Naive thymus-derived CD8-positive, alpha-beta T cell (primary cell): ENCODE measurements at places on chromosomes 7 and 10.

DNA sequence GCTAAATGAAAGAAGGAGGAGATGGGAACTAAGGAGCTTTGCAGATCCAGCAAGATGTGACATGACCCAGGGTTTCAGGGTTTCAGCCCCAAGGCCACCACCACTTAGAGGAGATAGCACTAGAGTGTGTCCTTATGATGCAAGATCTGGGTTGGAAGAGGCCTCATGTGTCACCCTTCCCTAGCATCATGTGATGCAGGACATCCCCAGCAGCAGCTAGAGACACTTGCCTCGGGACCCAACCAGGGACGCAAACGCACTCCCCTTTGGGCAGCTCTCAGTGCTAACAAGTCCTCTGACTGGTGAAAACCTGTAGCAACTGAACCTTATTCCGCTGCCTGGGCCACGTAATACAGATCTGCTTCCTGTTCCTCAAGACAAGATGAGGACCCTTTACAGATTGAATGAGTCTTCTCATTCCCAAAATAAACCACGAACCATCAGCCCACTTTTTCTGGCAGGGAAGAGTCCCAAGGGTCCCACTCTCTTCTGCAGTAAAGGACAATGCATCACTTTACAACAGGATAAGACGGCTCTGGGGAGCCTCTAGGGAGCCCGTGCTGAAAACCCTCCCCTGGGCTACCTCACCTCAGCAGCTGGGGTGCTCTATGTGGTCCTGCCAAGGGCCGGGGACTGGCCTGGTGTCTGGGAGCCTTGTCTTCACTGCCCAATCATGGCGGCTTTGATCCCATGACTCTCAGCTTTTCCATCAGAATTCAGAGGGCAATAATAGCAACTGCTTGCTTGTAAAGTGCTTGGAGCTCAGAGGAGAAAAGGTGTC is 44.8 kb upstream of the GDF10 start:
- DNase-seq, result no peak

GRCh38 chr10:88896372-88896993 is 16.4 kb downstream of the STAMBPL1 start:
- no peak for DNase-seq

GRCh38 chr10:70458329-70459060 is 17.0 kb upstream of the NODAL start:
- DNase-seq, result no peak

GRCh38 chr10:98097616-98098015 is 36.8 kb upstream of the R3HCC1L start:
- no peak for DNase-seq

DNA sequence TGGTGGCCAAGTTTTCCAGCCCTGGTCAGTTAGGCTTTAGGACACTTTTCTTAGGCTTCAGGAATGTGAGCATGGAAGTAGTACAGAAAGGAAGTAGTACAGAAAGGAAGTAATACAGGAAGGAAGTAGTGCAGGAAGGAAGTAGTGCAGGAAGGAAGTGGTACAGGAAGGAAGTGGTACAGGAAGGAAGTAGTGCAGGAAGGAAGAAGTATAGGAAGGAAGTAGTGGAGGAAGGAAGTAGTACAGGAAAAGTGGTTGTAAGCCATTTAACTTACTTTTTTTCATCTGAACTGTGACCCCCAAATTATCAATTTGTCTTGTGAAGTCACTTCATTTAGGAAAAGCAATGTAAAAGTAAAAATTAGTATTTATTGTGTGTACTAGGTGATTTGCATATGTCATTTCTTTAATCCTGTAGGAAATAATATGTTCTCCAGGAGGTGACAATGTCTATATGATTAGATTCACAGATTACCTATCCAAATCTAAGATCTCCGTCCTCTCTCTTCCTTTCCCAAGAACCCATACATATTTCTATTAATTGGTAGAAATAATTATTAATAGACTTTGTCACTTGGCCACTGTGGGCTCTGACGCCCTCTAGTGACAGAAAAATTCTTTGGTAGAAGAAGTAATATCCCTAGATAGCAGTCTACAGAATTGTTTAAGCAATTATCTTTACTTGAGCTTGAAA is 3.9 kb upstream of the FAS start:
- no peak for DNase-seq

- no peak for DNase-seq
These were observed 91.5 kb downstream of the LYZL2 start for GRCh38 chr10:30538086-30538485.

DNA sequence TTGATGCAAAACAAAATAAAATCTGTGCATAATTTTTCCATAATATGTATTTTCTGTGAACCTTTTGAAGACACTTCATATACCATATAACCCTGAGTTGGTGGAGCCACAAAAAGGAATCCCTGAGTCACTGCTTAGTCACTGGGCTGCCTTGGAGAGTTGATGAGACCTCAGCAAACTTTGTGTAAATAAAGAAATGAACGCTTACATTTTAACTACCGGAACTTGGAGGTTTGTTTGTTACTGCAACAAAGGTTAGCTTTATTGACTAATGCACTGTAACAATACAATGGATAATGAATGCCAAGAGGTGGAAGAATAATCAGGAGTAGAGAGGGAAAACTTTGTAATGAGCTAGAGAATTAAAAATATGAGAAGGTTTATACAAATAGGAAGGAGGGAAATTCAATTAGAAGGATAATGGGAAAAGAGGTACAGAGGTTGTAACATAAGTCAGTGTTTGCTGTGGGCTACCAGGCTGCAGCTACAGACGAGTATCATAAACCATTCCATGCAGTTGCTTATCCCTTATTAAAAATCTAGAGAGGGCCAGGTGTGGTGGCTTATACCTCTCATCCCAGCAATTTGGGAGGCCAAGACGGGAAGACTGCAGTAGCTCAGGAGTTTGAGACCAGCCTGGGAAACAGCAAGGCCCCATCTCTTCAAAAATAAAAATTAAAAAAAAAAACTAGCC is 1042.1 kb downstream of the TYW1 start:
- no peak for DNase-seq

GRCh38 chr7:50826371-50827172 is 43.9 kb upstream of the GRB10 start:
- DNase-seq, result no peak

DNA sequence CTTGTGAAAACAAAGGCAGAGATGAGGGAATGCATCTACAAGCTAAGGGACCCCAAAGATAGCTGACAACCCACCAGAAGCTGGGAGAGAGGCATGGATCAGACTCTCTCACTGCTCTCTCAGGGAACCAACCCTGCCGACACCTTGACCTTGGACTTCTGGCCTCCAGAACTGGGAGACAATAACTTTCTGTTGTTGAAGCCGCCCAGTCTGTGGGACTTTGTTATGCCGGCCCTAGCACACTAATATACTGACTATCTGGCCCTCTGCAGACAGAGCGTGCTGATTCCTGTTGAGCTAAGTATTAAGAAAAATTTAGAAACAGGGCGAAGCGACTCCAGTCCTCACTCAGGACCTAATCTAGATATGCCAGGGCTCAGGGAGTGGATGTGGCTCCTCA is 144.3 kb upstream of the TCF7L2 start:
- no peak for DNase-seq

DNA sequence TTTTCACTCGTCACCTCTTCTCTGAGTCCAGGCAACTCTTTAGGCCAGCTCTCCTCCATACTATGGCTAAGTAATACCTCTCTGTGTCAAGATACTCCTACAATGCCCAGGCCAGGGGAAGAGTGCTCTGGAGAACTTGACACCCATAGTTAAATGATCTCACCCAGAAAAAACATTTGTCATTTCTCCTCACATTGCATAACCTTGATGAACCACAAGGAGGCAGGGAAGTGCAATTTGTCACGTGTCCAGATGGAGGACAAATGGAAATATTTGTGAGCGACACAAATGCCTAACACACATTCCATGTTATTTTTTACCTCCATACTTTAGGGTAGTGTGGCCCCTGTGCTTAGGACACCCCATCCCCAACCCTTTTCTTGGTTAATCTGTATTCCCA is 78.3 kb downstream of the HTR7 start:
- DNase-seq, result no peak

DNA sequence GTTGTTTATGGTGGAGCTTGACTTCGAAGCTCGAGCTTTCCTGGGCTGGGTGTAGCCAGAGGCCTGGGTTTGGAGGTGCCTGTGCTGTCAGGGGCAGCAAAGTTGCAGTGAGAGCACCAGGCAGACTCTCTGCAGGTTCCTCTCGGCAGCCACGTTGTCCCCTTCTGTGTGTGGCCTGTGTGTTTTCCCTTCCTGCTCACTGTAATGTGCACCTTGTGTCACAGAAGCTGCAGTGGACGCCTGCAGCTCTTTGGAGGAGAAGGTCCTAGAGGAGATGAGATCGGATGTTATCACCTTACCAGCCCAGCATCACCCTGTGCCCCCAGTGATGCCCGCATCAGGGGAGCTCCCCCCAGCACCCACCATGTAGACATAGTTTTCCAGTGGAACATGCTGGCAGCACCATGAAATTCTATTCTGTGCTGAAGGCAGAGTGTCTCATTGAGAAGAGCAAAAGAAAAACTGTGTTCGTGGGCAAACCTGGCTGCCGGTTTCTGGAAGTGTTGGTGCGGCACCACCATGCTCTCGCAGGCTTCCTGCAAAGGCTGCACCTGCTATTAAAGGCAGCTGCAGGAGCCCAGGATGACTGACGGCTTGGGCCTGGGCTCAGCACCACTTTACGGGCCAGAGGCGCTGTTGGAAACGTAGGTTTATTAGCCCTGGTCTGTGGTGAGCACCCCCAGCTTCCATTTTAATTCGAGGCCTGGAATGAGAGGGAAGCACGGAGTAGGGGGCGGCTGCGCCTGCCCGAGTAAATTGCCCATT is 609.8 kb upstream of the FOXK1 start:
- no peak for DNase-seq
